Ecto neural progenitor cell (in vitro differentiated cells): ENCODE measurements at places on chromosomes 4 and X.

DNA sequence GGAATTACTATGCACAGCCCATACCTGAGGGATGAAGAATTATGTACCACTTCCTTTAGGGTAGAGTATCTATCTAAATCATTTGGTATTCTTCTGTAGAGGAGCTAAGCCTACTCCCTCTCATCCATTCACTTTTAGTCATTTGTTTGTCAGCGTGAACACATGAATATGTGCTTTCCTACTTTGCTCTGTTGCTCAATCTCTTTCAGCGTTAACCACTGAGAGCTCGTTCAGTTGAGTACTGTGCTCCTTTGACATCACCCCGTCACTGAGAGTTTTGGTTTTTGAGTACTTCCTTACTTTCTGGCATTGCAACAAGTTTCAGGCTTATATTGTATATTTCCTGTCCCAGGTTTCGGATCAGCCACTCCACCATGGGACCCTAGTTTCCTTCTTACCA, 700.6 kb downstream of the NLGN4X start:
- DNase-seq, result no peak

- DNase-seq, result no peak
These were observed 324.6 kb downstream of the MID1IP1 start for GRCh38 chrX:39125834-39126233.

GRCh38 chr4:83272900-83273299, 11.7 kb downstream of the COQ2 start:
- DNase-seq, result no peak

DNA sequence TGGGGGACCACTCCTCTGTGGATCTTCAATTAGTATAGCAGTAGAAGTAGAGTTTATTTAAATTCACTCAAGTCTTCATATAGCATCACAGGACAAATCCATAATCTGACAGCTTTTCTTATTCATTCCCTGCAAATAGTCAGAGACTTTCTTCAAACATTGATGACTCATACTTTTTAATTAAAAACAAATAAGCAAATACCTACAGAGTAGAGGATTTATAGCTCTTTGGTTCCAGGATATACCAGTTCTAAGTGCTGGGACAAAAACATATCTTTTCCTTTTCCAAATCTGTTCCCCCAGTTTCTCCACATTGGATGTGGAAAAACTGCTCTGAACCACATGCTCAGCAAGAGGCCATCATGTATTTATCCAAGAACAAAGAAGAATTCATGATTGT, 24.1 kb downstream of the EMCN start:
- no peak for DNase-seq
